HFFc6 (cell line): ENCODE measurements at places on chromosomes 6 and 20.

- DNase-seq, result no peak
Observed at GRCh38 chr6:126541806-126542491, 202.0 kb downstream of the CENPW start.

- no peak for DNase-seq
Observed at GRCh38 chr6:37877373-37878149, 58.0 kb downstream of the ZFAND3 start.

GRCh38 chr20:31691646-31692275 is 30.9 kb downstream of the BCL2L1 start:
- peak; percentile 39 for DNase-seq

DNA sequence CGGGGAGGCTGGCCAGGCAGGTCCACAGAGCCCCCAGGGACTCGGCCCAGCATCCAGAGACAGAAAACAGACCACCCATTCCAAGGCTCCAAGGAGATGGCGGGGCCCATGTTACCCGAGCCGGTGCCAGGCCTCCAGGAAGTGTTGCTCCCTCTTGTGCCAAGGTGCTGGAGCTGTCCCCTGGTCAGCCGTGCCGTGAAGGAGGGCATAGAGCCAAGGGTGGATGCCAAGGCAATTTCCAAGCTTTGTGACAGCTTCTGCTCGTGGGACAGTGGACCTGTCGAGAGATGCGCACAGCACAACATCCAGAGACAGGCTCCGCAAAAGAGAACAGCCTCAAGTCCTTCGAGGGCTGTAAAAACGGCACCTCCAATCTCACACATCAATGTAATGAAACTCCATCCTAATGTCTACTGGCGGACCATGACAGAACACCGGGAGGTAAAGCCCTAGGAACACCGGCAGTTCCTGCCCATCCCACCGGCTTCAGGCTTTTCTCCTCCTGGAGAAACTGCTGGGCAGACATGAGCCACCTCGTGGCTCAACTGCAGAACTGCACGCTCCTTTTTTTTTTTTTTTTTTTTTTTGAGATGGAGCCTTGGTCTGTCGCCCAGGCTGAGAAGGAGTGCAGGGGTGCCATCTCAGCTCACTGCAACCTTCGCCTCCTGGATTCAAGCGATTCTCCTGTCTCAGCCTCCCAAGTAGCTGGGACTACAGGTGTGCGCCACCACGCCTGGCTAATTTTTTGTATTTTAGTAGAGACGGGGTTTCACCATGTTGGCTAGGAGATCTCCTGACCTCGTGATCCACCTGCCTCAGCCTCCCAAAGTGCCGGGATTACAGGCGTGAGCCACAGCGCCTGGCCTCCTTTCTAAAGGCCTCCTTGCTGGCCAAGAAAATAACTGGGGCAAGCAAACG is 30.9 kb upstream of the AVP start:
- peak; percentile 35 for DNase-seq

GRCh38 chr6:129890164-129890563 is 29.0 kb upstream of the TMEM244 start:
- DNase-seq, result peak; percentile 39

DNA sequence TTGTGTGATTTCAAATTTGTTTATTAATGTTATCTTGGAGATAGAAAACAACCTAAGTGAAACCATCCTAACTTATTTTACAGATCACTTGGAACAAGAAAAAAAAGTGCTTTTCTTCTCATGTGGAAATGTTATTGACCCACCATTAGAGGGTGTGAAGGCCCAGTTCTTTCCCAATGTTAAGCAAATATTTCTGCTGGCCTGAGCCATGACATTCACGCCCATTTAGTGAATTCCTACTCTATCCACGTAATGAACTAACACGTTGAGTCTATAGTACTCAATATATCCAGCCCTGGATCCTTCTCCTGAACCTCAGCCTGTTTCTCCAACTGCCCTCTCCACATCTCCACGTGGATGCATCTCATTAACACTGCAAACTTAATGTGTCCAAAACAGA is 180.6 kb upstream of the ZFP64 start:
- no peak for DNase-seq

- peak; percentile 71 for DNase-seq
Observed at GRCh38 chr6:106574741-106575458, 54.4 kb downstream of the RTN4IP1 start.

GRCh38 chr6:159033160-159034049 is 11.4 kb downstream of the TAGAP start:
- DNase-seq, result no peak

DNA sequence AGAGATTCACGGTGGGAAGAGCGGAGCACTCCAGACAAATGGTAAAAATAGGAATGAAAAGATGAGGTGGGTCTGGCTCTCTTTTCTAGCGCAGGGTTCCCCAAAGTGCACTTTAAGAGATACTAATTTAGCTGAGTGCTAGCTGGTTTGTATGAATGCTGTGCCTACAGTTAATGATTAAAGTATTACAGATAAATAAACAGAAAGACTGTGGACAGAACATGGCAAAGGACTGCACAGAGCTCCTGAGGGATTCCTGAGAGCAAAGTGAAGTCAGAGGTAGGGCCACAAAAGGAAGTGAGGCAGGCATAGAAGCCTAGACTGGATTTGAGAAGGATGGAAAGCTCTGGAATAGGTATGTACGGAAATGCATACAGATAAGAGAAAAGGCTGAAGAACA is 114.5 kb downstream of the INSM1 start:
- no peak for DNase-seq

DNA sequence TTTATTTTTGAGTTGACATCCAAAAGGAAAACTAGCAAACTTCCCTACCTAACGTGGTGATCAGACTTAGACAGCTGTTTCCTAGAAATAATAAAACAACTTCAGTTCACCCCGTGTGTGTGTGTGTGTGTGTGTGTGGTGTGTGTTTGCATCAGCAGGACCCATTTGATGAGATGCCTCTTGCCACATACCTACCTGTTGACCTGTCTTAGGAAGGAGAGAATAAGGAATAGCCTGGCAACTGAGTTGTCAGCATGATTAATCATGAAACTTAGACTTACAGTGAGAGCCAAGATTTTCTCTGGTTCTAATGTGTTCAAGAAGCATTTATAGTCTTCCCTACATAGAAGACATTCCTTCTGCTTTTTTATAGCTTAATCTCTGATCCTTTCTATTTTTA is 16.1 kb upstream of the PBOV1 start:
- DNase-seq, result no peak

DNA sequence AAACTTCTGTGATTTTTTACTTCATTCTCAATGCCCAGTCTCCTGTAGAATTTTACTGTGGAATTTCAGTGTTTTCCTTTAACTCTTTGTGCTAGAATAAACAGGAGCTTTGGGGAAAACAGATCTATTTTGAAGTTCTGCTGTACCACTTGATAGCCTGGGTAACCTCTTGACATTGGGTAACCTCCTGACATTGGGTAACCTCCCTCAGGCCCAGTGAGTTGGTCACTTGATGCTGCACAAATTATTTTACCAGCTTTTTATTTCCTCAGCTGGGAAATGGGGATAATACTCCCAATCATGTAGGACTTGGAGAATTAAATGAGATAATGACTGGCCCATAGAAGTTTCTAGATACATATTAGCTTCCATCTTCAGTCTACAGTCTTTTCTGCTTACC is 137.3 kb upstream of the TOP1 start:
- DNase-seq, result no peak

- no peak for DNase-seq
Observed at GRCh38 chr6:158011478-158011920, 29.8 kb downstream of the SYNJ2 start.

- no peak for DNase-seq
Observed at GRCh38 chr6:146027586-146028251, 1.1 kb upstream of the GRM1 start.

GRCh38 chr6:34170346-34170745 is 24.5 kb upstream of the GRM4 start:
- no peak for DNase-seq

- DNase-seq, result no peak
Observed at GRCh38 chr6:145329257-145329656, 406.1 kb downstream of the EPM2A start.

DNA sequence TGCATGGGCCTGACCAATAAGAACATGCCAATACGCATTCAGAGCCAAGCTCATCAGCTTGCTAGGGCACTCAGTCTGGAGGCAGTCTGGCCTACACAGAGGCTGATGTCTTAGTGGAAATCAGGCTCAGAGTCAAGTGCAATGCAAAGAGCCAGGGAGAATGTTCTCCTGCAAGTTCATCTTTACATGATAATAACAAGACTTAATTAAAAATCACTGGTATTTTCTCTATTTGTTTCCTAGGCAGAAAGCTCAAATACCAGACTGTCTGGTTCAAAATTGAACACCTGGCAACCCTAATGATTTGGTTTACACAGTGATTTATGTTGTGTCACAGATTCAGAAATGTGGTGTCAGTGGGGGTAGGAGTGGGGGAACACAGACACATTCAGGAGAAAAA is 689.3 kb upstream of the FLRT3 start:
- DNase-seq, result no peak

DNA sequence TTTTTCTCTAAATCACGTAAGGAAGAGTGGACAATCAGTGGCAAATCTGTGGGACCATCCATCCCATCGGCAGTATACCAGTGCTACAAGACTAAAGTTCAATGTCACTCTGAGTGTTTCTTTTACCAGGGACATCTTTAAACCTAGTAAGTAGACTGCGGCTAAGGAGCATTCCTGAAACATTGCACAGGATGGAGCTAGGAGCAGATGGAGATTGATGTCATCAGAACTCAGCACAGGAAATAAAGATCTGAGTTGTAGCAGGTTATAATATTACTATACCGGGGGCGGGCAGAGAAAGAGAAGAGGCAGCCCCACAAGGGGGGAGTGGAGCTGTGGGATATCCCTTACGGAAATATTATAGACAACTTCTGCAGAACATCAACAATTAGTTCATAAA is 162.1 kb downstream of the MTFR2 start:
- DNase-seq, result no peak

- no peak for DNase-seq
Observed at GRCh38 chr6:151290877-151291721, 51.3 kb downstream of the AKAP12 start.

DNA sequence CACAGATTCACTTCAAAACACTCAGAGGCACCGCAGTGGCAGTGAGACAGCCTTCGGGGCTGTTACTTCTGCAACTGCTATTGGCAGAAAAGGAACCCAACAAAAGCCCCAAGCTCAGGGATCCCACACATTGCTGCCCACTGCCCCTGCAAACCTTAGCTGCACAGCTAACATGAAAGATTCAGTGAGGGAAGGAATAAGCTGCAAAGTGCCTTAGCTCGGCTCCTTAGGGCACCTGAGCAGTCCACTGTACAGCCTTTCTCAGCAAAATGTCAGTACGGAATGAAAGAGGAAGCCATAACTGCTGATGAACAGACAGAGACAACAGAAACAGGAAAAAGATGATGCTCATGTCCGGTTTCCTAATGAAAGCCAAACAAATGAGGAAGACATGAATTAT is 179.7 kb upstream of the SHLD1 start:
- no peak for DNase-seq
